Activated CD8-positive, alpha-beta T cell treated with anti-CD3 and anti-CD28 coated beads for 36 hours (primary cell): ENCODE measurements at places on chromosomes 2 and 18.

- peak; percentile 32 for DNase-seq
These were observed at the start of gene CTNNA2 for GRCh38 chr2:79512442-79513401. Gene CTNNA2, plus strand, starts transcription at chr2:79513051.

GRCh38 chr2:70861777-70862625, 26.4 kb upstream of the CD207 start:
- DNase-seq = peak; percentile 82

DNA sequence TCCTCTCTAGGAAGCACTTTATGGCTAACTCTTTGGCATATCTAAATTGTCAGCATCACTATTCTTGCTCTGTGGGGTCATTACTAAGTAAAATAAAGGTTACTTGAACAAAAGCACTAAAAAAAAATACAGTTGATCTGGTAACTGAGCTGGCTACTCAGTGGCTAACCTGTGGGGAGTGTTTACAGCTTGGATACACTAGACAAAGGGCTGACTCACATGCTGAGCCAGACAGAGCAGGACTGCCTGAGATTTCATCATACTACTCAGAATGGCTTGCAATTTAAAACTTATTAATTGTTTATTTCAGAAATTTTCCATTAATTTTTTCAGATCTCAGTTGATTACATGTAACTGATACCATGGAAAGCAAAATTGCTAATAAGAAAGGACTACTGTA, 1690.4 kb upstream of the SLC39A10 start:
- DNase-seq = no peak

- peak; percentile 79 for DNase-seq
These were observed 32.6 kb upstream of the KCMF1 start for GRCh38 chr2:84938194-84938879.

DNA sequence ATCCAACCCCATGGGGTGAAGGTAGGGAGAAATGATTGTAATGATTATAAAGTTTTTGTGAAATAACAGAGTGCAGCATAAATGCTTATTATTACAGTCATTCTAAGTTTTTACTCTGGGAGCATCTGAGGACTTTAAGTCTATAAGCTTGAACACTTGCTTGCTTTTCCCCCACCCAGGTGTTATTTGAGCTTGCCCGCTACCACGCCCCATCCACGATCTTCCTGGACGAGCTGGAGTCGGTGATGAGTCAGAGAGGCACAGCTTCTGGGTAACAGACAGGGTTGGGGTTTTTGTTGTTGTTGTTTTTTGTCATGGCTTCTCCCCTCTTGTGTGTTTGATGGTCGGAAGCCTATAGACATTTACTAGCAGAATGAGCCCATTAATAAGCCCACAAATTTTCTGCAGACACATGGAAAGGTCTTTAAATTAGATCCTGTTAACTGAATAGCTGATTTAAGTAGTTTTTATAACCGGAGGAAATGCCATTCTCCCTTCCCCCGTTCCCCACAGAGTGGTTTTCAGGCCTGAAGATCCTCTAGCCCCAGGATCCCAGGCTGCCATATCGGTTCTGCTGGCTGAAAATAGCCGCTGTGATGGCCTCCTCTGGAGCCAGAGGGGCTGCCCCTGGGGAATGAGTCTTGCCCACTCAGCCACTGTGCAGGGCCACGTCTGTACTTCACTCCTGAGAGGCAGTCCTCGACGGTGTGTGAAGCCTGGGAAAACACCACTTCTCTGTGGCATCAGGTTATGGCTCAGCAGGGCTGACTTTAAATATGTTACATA, 39.9 kb upstream of the ELOA2 start:
- DNase-seq = no peak
